ENCODE measurements at places on chromosomes 16 and 17.
A peak's percentile ranks its signal among the peaks of the same experiment; 100 is the strongest.

DNA sequence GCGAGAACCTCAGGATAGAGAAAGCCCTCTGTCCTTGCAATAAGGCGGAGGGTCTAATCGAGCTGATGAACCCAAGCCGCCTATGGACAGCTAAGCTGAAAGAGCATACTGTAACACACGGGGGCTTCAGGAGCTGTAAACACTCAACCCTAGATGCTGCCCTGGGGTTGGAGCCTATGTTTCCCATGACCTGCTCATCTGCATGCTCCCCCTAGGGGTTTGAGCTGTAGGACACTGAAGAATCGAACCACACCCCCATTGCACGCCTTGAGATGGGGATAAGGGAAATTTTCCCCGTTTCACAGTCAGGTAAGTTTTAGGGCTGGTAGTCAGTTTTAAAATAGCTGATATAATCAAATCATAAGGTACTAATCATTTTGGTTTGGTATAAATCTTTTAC lies 675.6 kb upstream of the CDH8 start:
- H3K36me3 ChIP-seq = no peaks in the 10 kb centered on the region
- H3K4me3 ChIP-seq = no peak overlapping the region
- H3K27me3 ChIP-seq = no peaks in the 10 kb centered on the region
- no peak overlapping the region for H3K27ac ChIP-seq
- no peaks in the 10 kb centered on the region for H3K4me1 ChIP-seq

DNA sequence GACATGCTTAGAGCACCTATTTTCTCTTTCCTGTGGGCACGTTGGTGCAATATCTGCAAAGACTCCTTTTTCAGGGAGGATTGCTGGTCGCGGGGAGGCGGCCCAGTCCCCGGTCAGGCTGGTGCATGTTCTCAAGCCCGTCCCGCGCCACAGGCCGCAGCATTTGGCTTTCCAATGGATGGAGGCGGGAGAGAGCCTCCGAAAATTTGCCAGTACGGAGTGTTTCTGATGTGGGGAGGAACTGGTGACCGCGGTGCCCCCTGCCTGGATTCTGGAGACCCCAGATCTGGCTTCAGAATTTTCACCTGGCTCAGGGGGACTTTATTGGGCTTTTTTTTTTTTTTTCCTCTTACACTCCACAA lies 2.3 kb downstream of the CMIP start:
- peaks cover 13% of the 10 kb centered on the region for H3K36me3 ChIP-seq
- H3K27me3 ChIP-seq = no peaks in the 10 kb centered on the region
- H3K4me1 ChIP-seq = peaks cover 49% of the 10 kb centered on the region
- no peak overlapping the region for H3K27ac ChIP-seq

DNA sequence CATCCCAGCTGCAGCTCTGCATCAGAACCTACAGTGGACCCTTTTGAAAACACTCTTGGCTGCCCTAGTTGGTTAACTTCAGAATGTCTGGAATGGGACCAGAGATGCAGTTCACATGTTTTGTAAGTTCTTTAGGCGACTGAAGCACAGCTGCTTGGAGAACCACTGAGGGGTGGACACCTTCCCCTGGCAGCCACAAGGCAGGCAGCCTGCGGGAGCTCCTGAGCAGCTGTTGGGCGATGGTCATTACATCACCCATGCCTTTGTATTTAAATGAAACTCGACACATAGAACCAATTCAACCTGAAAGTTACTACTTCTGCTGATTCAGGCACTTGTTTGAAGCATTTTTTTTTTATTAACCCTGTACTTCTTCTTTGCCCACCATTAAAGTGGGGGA lies 151.5 kb downstream of the LGALS9B start:
- H3K4me3 ChIP-seq = no peak overlapping the region
- H3K27me3 ChIP-seq = no peaks in the 10 kb centered on the region
- no peaks in the 10 kb centered on the region for H3K4me1 ChIP-seq
- DNase-seq = no peak
- no peak overlapping the region for H3K27ac ChIP-seq

GRCh38 chr17:4007346-4008081 lies 43.3 kb upstream of the ATP2A3 start:
- DNase-seq = no peak
- peaks cover 18% of the 10 kb centered on the region for H3K36me3 ChIP-seq
- no peaks in the 10 kb centered on the region for H3K27me3 ChIP-seq
- no peak overlapping the region for H3K4me3 ChIP-seq

GRCh38 chr16:83356266-83356665 lies 451.5 kb upstream of the HSBP1 start:
- H3K27me3 ChIP-seq = no peaks in the 10 kb centered on the region
- DNase-seq = peak; percentile 9
- H3K4me1 ChIP-seq = no peaks in the 10 kb centered on the region
- H3K36me3 ChIP-seq = no peaks in the 10 kb centered on the region
- no peak overlapping the region for H3K4me3 ChIP-seq
- no peak overlapping the region for H3K27ac ChIP-seq

DNA sequence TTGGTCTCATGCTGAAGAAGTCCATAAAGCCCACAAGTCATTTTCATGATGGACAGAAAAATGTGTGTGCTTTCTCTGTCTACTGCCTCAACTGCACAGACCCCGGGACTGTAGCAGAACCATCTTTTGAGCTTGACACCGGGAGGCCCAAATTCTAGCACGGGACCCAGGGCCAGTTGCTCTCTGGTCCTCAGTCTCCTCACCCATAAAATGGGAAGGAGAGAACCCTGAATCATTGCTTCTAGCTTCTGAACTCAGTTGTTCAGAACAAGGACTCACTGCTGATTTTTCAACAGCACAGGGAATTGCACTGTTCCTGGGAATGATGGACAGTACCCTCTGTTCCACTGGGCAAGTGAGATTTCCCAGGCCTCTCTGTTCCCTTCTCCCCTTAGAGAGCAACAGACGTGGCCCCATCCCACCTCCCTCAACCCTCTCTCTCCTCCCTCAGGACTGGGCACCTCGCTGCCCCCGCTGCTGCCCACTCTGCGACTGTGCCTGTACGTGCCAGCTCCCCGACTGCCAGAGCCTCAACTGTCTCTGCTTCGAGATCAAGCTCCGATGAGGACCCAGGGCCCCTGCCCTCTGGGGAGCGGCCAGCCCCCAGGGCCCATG lies 2.2 kb upstream of the ALDOA start:
- H3K4me1 ChIP-seq = peaks cover 20% of the 10 kb centered on the region
- peak overlapping the region; percentile 99 for H3K27ac ChIP-seq
- peaks cover 31% of the 10 kb centered on the region for H3K36me3 ChIP-seq
- no peaks in the 10 kb centered on the region for H3K27me3 ChIP-seq

GRCh38 chr16:64478252-64478906 lies 643.5 kb downstream of the CDH11 start:
- no peaks in the 10 kb centered on the region for H3K36me3 ChIP-seq
- DNase-seq = no peak
- H3K4me1 ChIP-seq = no peaks in the 10 kb centered on the region
- H3K4me3 ChIP-seq = no peak overlapping the region

DNA sequence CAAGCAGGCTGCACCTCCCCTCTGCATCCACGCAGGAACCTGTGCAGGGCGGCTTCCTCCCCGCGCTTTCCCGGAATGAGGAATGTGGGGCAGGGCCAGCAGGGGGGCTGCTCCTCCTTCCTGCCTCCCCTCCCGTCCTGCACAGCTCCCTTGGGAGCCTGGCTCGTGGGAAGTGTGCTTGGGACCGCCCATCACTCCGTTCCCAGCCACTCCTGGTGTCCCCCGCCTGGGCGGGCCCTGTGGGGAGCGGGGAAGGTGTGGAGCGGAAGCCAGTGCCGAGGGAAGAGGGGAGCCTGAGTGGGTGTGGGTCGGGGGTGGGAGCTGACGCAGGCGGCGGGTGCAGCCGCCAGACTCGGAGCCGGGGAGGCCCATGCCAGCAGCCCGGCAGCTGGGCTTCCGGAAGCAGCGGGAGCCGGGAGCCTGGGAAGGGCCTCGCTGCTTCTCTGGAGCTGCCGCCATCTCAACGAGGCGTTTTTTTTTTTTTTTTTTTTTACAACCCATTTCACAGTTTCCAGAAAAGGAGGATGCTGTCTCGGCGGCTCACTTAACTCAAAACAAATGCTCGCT lies 24.1 kb downstream of the BAHCC1 start:
- H3K36me3 ChIP-seq = no peaks in the 10 kb centered on the region
- no peak for DNase-seq
- no peaks in the 10 kb centered on the region for H3K27me3 ChIP-seq

All from activated CD4-positive, alpha-beta memory T cell treated with anti-CD3 and anti-CD28 coated beads for 36 hours (primary cell).